NCI-H1417 (cell line): ENCODE measurements at places on chromosomes 11 and 22.

DNA sequence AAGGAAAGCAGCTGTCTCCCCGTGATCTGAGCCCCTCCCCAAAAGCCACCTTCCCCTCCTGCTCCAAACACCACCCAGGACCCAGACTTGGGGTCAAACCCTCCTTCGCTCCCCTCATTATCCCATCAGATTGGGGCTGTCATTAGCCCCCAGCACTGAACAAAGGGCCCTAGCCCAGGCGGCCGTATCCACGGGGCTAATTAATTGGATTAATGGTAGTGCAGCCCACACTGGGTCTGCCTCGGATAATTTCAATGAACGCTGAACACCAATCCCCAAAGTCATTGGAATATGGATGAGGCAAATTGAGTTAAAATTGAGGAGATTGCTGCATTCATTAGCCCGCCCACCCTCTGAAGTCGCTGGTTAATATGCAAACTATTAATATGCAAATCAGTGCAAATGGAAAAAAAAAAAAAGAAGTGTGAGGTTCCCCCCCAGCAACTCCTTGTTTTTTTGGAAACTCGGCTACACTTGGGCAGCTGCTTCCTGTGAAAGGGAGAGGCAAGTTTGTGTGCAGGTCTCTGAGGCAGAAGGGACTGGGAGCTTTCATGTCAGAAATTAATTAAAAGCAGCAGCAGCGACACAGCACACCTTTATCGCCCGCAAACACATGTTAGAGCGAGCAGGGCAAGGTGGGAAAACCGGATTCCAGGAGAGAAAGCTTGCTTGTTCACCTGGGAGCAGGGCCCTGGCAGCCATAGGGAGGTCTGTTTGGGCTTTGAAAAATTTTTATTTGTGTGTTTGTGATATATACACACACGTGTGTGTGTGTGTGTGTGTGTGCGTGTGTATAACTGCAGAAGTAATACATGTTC, 517.8 kb downstream of the MIAT start:
- DNase-seq = no peak

- no peak for DNase-seq
Measured at GRCh38 chr11:9208726-9209501, 56.2 kb downstream of the DENND5A start.

GRCh38 chr11:29507376-29507775, 509.5 kb downstream of the KCNA4 start:
- DNase-seq = no peak

GRCh38 chr11:9982796-9983579, 311.0 kb downstream of the SBF2 start:
- no peak for DNase-seq

DNA sequence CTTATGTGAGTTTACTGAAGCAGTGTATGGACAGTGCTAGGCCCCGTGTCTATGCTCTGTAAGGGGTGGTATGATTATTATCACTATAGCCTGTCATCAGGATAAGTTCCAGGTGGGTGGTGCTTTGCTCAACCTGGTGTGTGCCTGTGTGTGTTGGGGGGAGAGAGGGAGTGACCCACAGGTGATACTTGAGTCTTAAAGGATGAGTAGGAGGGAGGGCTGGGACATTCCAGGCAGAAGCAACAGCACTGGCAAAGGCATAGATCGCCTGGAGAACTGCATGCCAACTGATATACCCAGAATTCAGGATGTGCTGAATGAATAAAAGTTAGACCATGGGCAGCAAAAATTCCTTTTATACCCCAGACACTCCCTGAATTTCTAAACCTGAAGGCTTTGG, 4.5 kb downstream of the KIAA1671 start:
- no peak for DNase-seq

- no peak for DNase-seq
Measured at GRCh38 chr11:42812361-42812760, 499.4 kb upstream of the API5 start.

DNA sequence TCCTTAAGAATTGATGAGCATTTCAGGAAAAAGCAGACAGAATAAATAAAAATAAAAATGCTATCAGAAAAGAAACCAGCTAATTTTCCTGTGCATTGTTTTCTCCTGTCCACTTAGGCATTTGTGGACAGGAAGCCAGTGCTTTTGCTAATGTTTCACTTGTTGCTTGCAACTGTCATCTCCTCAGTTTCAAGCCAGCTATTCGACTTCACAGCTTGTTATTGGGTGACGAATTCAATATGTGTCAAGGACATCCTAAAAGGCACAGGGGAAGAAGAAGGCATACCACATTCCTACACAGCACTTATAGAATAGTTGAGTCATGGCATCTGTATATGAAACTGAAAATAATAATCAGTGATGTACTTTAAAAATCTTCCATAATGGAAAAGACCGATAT, 530.6 kb upstream of the KIRREL3 start:
- no peak for DNase-seq

DNA sequence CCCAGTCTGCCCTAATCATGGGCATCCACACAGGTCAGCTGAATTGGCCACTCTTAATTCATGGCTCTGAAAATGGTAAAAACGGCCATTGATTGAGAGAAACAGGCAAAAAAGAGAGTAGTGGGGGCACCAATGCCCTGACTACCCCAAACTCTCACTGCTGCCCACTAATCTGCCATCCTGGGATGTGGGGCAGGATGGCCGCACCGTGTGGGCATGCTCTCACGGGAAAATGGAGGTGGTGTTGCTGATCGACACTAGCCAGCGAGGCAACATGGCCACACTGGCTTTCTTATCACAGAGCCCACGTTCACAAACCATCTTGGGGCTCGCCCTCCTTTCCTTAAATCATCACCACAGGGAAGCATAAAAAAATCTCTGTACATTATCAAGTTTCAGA, 11.2 kb upstream of the TUB start:
- no peak for DNase-seq

- no peak for DNase-seq
Measured at GRCh38 chr11:33884601-33885000, 7.3 kb downstream of the LMO2 start.

- DNase-seq = no peak
Measured at GRCh38 chr22:44193535-44193891, 12.8 kb downstream of the PARVG start.

- no peak for DNase-seq
Measured at GRCh38 chr11:123628936-123629683, 25.3 kb downstream of the SCN3B start.

DNA sequence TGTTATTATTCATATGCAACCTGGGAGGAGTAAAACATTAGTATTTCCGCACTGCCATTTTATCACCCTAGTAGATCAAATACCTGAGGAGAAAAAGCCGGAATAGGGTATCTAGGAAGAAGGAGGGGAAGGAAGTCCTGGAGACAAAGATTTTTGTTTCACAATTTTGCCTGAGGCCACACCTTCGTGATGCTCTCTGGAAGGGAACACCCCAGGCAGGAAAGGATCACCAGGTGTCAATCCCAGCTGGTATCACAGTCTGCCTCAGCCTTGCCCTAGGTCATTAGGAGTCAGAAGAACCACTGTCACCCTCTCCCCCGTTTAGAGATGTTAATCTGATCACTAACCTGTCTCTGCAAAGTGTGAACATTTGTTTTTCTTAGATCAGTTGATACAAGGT, 35.4 kb upstream of the IGSF9B start:
- no peak for DNase-seq

- no peak for DNase-seq
Measured at GRCh38 chr11:128949791-128950454, 7.3 kb upstream of the TP53AIP1 start.

DNA sequence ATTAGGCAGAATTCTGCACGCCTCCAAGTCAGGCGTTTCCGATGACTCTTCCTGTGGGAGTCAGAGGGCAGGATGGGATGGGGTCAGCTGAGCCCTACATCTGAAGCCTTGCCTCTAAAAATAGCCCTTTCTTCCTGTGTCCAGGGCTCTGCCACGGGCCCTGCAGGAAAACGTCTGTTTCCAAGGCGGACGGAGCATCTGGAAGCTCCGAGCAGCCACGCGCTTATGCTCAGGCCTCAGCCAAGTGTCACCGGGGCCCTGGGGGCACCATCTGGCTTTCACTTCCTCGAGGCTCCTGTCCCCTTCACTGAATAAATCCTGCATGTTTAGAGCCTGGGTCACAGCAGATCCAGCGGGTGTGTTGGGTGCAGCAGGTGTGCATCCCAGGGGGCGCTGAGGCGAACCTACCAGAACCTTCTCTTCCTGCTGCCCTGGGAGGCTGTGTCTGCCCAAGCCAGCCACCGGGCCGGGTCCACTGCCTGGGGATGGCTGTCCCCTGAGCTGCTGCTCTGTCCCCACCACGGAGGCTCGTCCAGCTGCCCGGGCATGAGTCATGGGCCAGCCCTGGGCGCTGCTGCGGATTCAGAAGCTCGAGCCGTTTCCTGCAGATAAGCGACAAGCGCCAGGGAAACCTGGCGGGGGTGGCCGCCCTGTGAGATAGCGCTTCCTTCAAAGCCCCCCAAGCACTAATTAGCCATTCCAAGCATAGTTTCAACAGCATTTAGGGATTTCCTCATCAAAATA, 32.0 kb upstream of the LINC01488 start:
- no peak for DNase-seq

DNA sequence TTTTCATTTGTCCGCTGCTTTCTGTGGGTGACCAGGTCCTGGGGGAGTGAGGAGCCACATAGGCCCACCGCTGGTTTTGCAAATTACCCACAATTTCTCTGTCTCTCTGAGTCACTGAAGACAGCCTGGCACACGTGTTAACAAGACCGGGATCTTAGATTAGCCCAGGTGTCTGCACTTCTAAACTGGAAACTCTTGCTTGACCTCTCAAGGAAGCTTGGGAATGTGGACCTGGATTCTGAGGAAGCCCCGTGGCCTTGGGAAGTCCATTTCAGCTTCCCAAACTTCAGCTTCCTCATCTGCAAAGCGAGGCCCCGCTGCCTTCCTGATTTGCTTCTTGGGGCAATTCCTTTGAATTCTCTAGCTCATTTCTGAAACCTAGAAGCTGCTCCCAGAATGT, 119.9 kb downstream of the KIAA1671 start:
- no peak for DNase-seq

GRCh38 chr11:93850594-93851018, at the start of gene VSTM5:
Gene VSTM5 (minus strand): TSS chr11:93850618. CDS start chr11:93850502, 116 bp downstream.
- DNase-seq = no peak

GRCh38 chr22:44131412-44131811, 49.3 kb upstream of the PARVG start:
- no peak for DNase-seq

GRCh38 chr22:25797498-25798290, 55.7 kb downstream of the MYO18B start:
- peak; percentile 58 for DNase-seq

GRCh38 chr11:117528097-117528721, 200.6 kb downstream of the CEP164 start:
- DNase-seq = peak; percentile 88

GRCh38 chr11:107222916-107223460, 204.7 kb upstream of the GUCY1A2 start:
- DNase-seq = no peak
